ENCODE measurements at places on chromosomes 4 and X. TPM values are rescaled to one million over a fixed set of nuclear protein-coding genes. Genes with fewer than 3 reads are reported as not detected.

GRCh38 chr4:148397771-148398170 is 44.4 kb downstream of the NR3C2 start:
- no peak for DNase-seq

DNA sequence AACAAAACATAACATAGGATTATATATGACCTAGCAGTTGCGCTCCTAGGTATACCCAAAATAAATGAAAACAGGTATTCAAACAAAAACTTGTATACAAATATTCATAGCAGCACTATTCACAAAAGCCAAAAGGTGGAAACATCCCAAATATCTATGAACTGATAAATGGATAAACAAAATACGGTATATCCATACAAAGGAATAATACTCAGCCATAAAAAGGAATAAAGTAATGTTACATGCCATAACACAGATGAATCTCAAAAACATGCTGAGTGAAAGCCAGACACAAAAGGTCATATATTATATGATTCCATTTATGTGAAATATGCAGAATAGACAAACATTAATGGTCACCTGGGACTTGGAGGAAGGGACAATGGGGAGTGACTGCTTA is 5.2 kb downstream of the WNK3 start:
- no peak for DNase-seq

- DNase-seq = no peak
Measured at GRCh38 chr4:67087897-67088296, 457.4 kb downstream of the CENPC start.

The ARHGAP10 gene
- 26.4 TPM for total RNA-seq

The TRO gene
- total RNA-seq = 2.7 TPM

GRCh38 chr4:140989944-140990343 is 143.3 kb downstream of the RNF150 start:
- DNase-seq = no peak

The F8 gene
- total RNA-seq = 37.5 TPM

The SH3TC1 gene
- total RNA-seq = 73.1 TPM

The ZDHHC15 gene
- 1.8 TPM for total RNA-seq

- DNase-seq = no peak
Measured at GRCh38 chr4:86967798-86968197, 33.0 kb downstream of the AFF1 start.

GRCh38 chr4:4618847-4619246 is 77.0 kb upstream of the STX18 start:
- no peak for DNase-seq

GRCh38 chrX:17183566-17183965 is 191.4 kb upstream of the NHS start:
- no peak for DNase-seq

GRCh38 chrX:40385256-40385655 is 195.5 kb upstream of the ATP6AP2 start:
- no peak for DNase-seq

GRCh38 chr4:186039697-186040096 is 29.3 kb upstream of the TLR3 start:
- DNase-seq = peak; percentile 60

GRCh38 chrX:8364369-8365141 is 100.1 kb upstream of the VCX3B start:
- DNase-seq = peak; percentile 35

The SULT1B1 gene
- 10.9 TPM for total RNA-seq

The GPR119 gene
- not detected for total RNA-seq

DNA sequence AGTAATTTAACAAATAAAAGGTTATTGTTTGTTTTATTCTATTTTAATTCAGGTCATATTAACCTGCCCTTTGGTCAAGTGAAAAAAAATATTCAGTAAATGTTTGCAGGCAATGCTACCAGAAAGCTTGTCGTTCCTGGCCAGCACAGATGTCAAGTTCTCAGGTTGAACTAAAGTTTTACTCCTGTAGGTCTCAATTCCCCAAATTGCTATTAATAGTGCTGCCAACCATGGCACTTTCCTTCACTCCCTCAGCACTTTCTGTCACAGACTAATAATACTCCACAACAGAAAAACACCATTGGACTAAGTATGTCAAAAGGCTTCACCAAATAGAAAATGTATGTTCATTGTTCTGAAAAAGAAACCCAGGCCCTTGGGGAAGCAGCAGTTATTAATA is 79.2 kb upstream of the C4orf54 start:
- DNase-seq = no peak

- no peak for DNase-seq
Measured at GRCh38 chr4:107666134-107666533, 53.9 kb downstream of the PAPSS1 start.

The SPINK2 gene
- not detected for total RNA-seq

The ENAM gene
- 0.12 TPM for total RNA-seq

The HSFX2 gene
- not detected for total RNA-seq

The TBC1D8B gene
- 7.4 TPM for total RNA-seq

The RNF212 gene
- 6.8 TPM for total RNA-seq

DNA sequence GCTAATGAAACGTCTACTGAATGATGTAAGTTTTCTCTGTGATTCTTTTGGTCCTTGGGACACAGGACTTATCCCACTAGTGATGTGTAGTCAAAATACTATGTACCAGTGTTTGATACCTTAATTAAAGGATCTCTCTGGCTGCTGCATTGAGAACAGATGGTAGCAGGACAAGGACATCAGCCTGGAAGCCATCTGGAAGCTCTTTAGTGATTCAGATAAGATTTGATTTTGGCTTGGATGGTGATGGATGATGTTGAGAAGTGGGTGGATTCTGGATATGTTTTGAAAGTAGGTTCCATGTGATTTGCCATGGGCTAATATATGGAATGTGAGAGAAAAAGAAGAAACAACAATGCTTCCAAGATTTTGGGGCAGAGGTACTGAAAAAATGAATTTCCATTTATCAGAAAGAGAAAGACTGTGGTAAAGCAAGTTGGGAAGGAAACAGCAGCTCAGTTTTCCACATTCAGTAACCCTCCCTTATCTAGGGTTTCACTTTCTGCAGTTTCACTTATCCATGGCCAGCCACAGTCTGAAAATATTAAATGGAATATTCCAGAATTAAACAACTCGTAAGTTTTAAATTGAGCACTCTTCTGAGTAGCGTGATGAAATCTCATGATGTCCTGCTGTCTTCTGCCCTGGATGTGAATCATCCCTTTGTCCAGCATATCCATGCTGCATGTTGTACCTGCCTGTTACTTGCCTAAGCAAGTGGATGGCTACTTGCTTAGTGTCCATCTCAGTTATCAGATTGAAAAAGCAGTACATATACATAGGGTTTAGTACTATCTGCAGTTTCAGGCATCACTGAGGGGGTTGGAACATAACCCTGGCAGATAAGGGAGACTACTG is 15.6 kb downstream of the CD38 start:
- no peak for DNase-seq

The C4orf50 gene
- 0.09 TPM for total RNA-seq

- DNase-seq = no peak
Measured at GRCh38 chrX:153496590-153496959, 1.8 kb downstream of the BGN start.

- DNase-seq = no peak
Measured at GRCh38 chrX:40966213-40966820, 118.9 kb upstream of the USP9X start.

The HTR2C gene
- total RNA-seq = not detected

DNA sequence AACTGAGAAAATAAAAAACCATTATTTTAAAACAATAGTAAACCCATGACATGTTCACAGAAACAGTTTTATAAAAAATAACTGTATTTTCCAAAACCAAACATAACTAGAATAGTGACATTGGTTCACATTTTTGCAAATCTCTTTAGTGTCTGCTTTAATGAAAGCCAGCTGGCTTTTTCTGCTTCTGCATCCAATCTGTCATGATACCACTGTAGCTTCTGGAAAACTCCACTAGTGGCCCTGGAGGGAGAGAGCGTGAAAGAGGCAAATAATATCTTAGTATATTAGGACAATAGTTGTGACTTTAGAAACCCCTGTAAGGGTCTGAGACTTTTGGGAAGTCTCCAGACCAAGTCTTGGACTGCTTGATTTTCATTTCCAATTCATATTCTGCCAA is 31.1 kb downstream of the FGFBP1 start:
- DNase-seq = no peak

Data from lower lobe of right lung (tissue), 2 donors.